ENCODE measurements at places on chromosomes 3 and 15.

GRCh38 chr3:114879059-114880031, 267.7 kb downstream of the ZBTB20 start:
- DNase-seq: no peak

DNA sequence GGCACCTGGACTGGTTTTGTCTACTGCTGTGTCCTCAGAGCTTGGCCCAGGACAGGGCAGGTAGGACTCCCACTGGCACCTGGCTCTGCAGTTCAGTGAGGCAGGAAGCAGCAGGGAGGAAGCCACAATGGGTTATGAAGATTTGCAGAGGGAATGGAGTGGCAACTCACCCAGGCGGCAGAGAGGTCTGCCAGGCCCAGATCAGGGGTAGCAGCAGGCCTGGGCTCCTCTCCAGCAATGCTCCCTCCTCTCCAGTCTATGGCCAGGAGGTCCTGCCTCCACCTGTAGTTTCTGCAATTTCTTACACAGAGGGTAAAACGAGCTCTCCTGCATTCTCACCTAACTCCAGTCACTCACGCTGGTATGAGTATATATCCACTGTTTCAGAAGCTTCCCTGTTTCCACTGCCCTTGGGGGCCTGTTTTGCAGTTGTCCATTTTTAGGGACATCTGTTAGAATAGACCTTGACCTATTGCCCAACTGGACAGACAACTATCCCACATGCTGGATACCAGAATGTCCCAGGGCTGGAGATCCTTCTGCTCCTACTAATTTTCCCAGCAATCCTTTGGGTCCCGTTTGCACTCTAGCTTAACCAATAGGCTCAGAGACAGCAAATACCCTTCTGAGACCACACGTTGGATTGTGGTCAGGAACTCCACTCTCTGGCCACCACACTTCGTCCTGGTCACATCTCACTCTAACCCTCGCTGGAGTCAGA, 35.2 kb downstream of the HMCES start:
- DNase-seq: no peak

GRCh38 chr3:22671848-22672247, 531.3 kb upstream of the UBE2E2 start:
- no peak for DNase-seq

DNA sequence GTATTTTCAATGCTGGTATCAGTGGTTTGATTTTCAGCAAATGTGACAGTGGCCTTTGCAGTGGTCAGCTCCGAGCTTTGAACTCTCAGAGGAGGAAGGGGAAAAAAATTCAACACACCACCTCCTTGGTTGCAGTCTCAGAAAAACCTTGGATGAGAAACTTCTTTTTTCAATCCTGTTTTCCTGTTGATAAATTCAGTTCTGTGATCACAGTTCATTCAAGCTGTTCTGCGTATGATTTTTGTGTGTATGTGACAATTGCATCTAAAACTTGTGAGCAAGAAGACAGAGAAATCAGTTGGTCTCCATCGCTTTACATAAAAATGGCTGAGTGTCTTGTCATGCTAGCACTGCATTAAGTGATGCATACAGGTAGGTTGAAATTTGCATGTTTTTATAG, 19.2 kb downstream of the ZBTB38 start:
- DNase-seq: no peak

- no peak for DNase-seq
Observed at GRCh38 chr3:4394048-4394447, 73.0 kb downstream of the SUMF1 start.

DNA sequence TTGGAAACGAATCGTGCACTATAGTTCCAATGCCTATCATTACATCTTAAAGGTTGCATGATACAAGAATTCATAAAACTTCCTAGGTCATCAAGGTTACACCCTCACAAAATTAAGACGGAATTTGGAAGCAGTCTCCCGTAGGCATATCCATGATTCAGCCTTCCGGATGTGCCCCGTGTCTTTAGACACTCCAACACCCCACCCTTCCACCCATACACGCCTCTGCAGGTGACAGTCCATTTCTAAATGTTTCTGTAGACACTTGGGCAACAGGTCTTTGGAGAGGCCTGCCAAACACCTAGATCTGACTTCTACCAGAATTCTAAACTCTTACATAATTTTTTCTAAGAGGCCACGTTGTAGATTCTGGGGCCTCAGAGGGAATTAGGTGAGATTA, 49.8 kb downstream of the LDHAL6B start:
- DNase-seq: no peak

- DNase-seq: no peak
Observed at GRCh38 chr3:37501571-37502313, 327.4 kb upstream of the LRRFIP2 start.

GRCh38 chr3:153640689-153641665, 479.0 kb downstream of the RAP2B start:
- DNase-seq: no peak

- peak; percentile 37 for DNase-seq
Observed at GRCh38 chr3:32733631-32734229, 48.7 kb downstream of the CNOT10 start.

GRCh38 chr3:153290268-153291015, 128.4 kb downstream of the RAP2B start:
- no peak for DNase-seq

DNA sequence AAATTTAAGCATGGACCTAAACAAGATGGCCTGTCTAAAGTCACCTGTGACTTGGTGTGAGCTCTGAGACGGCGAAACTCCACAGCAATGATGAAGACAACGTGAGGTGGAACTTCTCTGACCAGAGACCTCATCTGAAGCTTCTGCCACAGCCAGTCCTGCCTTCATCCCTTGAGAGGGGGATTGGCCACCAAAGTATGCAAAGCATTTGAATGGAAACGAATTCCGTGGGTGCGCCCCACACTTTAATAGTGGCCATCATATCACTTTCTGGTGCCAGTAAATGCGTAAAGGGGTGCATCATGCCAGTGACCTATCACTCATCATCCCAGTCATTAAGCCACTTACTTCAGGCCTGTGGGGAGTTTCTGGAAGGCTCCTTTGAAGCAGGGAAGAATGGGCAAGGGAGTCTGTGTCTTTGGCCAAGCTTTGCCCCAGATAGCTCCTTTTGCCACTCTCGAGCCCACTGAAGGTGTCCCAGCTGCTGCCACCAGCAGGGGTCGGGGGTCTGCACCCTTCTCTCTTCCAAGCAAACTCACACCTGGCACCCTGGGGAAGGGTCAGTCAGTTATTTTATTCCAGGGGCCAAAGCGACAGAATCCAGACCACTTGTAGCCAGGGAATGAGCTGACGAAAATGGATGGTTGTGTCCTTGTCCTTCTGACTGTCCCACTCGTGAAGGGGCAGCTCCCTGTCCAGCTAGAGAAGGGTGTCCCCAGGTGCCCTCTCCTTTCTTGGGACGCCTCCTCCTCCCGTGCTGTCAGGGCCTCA, 17.7 kb downstream of the MUC20 start:
- DNase-seq: no peak

- no peak for DNase-seq
Observed at GRCh38 chr15:53758412-53758811, 1.1 kb downstream of the WDR72 start.

GRCh38 chr15:74399100-74399499, 31.7 kb upstream of the CYP11A1 start:
- DNase-seq: no peak

GRCh38 chr3:1082108-1082507, 10.7 kb upstream of the CNTN6 start:
- DNase-seq: peak; percentile 1

DNA sequence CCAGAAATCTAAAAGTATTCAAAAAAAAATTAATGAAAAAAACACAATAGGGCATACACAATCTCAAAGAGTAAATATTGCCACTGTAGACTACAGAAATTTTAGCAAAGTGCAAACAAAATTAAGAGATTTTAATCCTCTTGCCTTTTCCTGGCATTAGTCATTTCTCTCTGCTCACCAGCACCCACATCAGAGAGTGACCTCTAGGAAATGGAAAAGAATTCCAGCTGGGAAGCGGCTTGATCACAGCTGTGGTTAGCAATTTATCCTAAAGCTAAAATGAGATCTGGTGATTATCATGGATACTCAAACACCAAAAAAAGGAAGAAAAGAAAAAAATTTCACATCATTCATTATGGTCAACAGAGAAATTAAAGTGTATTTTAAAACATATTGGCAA, 7.5 kb downstream of the CSNK1G1 start:
- DNase-seq: no peak

DNA sequence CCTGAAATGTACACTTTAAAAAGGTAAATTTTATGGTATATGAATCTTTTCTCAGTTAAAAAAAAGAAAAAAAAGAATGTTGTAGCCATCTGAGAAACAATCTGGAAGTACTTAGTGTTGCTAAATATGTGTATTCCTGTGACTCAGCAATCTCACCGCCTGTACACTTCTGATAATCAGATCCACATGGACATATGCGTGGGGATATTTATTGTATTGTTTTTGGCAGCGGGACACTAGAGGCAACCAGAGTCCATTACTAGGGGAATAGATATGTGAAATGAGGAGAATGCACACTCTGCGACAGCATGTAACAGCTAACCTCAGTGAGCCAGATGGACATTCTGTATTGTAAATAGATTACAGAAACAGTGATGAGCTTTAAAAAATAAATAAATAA, 65.4 kb downstream of the AQP9 start:
- peak; percentile 35 for DNase-seq

GRCh38 chr3:64473466-64473865, 214.3 kb downstream of the ADAMTS9 start:
- no peak for DNase-seq

DNA sequence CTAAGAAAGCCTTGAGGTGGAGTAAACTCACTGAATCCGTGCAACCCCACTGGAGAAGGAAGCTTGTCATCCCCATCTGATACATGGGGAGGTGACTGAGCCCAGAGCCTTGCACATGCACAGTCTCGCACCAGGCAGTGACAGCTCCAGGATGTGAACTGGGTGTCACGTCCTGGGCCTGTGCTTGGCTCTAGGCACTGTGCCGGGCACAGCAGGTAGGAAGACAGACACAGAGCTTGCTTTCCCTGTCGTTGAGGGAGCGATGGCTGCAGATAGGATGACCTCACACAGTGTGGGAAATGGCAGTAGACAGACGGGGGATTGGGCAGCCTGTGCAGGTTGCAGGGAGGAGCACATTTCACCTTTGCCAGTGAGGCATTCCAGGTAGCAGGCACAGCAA, 12.2 kb upstream of the ATP2B2 start:
- DNase-seq: no peak

GRCh38 chr15:64856429-64857145, 14.9 kb downstream of the PLEKHO2 start:
- DNase-seq: no peak

DNA sequence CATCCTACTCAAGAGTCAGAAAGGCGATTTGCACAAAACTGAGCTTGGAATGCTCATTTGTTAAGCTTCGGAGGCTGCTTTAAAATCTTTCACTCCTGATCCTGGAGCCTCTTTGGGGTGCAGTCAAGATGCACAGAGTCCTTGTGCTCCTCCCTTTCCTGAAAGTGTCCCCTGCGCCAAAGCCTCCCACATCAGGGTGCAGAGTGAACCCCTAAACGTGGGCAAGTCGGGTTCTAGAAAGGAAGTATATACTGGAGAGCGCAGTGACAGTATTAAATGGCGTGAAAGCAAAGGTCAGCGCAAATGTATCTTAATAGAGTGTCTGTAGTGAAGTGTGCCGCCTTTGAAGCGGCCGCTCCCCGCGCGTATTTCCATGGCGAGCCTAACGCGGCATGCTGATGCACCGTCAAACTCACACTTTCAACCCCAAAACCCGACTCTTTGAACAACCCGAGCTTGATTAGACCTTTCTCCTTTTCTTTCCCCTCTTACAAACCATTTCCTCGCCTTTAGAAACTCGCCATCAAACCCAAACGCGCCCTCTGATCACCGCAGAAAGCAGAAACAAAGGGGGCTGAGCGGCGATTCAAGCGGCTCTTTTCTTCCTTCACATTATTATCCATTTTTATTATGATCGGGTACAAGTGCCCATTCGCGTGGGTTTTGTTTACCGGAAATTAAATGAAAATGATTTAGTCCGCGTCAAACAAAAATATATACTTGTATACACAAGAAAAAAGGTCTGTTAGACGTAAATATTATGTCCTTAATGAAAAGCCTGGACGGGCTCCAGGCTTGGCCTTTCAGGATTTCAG, 18.3 kb downstream of the ZIC4 start:
- DNase-seq: no peak

GRCh38 chr3:13644341-13645117, 95.6 kb downstream of the FBLN2 start:
- no peak for DNase-seq

DNA sequence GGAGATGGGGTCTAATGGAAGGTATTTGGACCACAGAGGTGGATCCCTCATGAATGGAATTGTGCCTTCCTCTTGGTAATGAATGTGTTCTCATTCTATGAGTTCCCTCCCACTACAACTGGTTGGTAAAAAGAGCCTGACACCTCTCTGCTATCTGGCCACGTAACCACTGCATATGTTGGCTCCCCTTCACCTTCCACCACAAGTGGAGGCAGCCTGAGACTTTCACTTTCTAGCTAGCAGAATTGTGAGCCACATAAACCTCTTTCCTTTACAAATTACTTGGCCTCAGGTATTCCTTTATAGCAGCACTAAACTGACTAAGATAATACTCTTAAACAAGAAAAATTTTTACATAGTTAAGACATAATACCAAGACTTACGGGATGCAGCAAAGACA, 155.3 kb downstream of the NR1I2 start:
- DNase-seq: no peak

DNA sequence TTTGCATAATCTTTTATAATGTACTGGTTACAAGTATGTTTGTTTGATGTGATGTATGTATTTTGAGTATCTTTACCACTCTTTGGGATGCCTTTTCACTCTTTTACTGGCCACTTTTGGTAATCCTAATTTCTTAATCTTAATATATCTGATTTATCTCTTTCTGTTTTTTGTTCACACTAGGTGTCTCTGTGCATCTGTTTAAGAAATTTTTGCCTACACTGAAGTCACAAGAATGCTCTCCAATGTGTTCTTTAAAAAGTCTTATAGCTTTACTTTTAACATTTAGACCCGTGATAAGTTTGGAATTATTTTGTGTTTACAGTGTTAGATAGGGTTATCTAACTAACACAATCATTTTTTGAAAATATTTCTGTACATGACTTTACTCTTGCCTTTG, 659.1 kb downstream of the SI start:
- no peak for DNase-seq

DNA sequence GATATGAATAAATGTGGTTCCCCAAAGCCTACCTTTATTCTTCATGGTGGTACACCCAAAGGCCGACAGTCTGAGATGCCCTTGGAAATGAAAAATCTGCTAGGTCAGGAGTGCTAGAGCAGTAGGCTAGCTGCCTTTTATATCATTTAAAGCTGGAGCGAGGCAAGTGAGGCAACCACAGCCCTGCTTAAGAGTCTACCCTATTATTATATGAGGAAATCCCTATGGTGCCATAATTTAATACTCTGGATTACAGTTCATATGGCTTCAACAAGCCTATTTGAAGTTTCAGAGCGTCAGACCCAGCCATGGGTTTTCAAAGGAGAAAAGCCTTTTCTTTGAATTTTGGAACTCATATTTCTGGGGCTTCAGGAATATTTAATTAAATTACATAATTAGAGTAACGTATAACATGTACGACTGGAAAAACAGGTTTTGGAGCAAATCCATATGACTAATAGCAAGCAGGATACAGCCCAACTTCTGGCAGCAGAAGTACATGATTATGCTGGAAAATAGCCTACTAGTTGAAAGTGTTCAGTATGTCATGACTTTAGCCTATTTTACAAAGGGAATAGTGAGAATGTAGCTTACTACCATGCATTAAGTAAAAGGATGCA, 18.0 kb upstream of the SLTM start:
- DNase-seq: no peak
